Natural killer cell (primary cell): ENCODE measurements at places on chromosomes 16 and 17. TPM values are rescaled to one million over a fixed set of nuclear protein-coding genes. Genes with fewer than 3 reads are reported as not detected.

Gene PSMD3
- 66.1 TPM for total RNA-seq

Gene SULT1A2
- not detected for total RNA-seq

DNA sequence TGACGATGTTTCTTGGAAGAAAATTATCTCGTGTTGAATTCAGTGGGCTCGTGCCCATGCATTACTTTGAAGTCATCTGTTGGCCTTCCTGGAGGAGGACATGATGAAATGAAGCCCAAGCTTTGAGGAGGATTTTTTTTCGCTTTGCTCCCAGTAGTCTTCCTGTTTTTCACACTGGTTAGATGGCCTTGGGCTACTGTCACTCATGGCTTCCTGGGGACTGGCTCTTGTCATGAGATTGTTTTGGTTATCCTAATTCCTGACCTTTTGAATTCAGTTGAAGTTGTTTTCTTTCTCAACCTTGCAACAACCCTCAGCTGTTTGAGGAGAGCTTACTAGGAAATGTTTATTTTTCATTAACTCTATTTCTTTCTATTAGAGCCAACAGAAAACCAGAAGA lies 430.7 kb downstream of the HS3ST3B1 start:
- DNase-seq, result no peak
- H3K27ac ChIP-seq, result no peak overlapping the region
- no peaks in the 10 kb centered on the region for H3K36me3 ChIP-seq
- no peaks in the 10 kb centered on the region for H3K27me3 ChIP-seq
- no peaks in the 10 kb centered on the region for H3K4me1 ChIP-seq
- H3K4me3 ChIP-seq, result no peak overlapping the region

GRCh38 chr17:20926532-20926931 lies 116.3 kb downstream of the USP22 start:
- H3K4me3 ChIP-seq, result no peak overlapping the region
- DNase-seq, result no peak
- no peaks in the 10 kb centered on the region for H3K36me3 ChIP-seq
- H3K27ac ChIP-seq, result no peak overlapping the region
- H3K4me1 ChIP-seq, result no peaks in the 10 kb centered on the region

Gene HSPB9
- total RNA-seq, result not detected

- H3K27me3 ChIP-seq, result no peaks in the 10 kb centered on the region
- no peak overlapping the region for H3K4me3 ChIP-seq
- no peaks in the 10 kb centered on the region for H3K36me3 ChIP-seq
- H3K4me1 ChIP-seq, result no peaks in the 10 kb centered on the region
- DNase-seq, result no peak
These were observed 191.1 kb downstream of the C16orf78 start for GRCh38 chr16:49564496-49565229.

DNA sequence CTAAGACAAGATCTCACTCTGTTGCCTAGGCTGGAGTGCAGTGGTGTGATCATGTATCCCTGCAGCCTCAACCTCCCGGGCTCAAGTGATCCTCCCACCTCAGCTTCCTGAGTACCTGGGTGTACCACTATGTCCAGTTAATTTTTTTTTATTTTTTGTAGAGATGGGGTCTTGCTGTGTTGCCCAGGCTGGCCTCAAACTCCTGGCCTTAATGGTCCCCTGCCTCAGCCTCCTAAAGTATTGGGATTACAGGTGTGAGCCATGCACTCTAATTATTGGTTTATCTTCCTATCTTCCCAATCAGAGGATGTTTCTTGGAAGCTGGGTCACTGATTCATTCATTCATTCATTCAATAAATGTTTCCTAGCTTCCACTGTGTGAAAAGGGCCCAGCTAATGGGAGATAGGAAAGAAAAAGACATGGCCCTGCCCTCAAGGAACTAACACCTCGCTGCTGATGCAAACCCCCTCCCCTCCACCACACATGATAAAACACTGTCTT lies 8.5 kb downstream of the ASPHD1 start:
- no peaks in the 10 kb centered on the region for H3K4me1 ChIP-seq
- H3K27ac ChIP-seq, result no peak overlapping the region
- H3K27me3 ChIP-seq, result no peaks in the 10 kb centered on the region
- no peak overlapping the region for H3K4me3 ChIP-seq

- DNase-seq, result no peak
- H3K36me3 ChIP-seq, result no peaks in the 10 kb centered on the region
- H3K4me1 ChIP-seq, result peaks cover 21% of the 10 kb centered on the region
- no peak overlapping the region for H3K27ac ChIP-seq
These were observed 5.3 kb downstream of the PRR15L start for GRCh38 chr17:47952171-47953021.

Gene TEDC2
- 2.2 TPM for total RNA-seq

DNA sequence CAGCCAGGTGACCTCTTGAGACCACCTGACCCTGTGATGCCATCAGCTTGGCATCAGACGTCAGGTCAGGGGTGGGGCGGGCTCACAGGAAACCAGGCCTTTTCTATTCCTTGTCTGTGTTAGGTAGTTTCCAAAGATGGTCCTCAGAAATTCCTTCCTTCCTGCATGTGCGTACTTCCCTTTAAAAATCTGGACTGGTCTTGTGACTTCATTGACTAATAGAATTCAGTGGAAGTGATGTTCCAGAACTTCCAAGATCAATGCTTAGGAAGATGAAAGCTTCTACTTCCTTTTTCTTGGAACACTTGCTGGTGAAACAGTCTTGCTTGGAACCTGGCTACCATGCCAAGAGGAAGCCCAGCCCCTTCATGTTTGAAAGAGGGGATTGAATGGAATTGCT lies 10.0 kb upstream of the N4BP1 start:
- no peak for DNase-seq
- H3K27me3 ChIP-seq, result no peaks in the 10 kb centered on the region
- no peak overlapping the region for H3K4me3 ChIP-seq
- no peak overlapping the region for H3K27ac ChIP-seq

DNA sequence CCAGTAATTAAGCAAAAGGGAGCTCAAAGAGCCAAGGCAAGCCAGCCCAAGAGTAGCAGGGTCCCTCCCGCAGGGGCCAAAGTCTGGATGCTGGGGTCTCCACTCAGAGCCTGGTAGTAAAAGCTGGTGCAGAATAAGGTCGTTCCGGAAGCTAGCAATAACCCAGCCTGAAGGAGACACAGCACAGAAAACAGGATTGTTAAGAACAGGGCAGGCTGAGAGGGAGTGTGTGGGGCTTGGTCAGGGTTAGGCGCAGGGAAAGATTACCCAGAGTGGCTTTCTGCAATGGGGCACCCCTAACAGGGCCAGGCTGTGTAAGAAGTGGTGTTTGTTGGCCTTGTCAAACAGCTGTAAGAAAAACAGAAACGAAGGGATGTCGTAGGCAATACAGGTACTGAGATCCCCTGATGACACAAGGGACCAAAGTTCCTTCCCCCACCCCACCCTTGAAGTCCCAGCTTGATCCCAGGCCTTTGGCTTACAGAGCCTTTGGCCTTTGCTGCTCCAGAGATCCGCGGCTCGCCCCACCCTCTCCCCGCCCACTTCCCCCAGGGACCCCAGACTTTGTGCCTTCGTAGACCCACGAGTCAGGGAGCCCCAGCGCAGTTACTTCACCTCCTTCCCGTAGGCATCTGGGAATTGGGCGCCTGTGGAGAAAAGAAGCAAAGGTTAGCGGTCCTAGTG lies 712 bp downstream of the TMEM256 start:
- H3K4me1 ChIP-seq, result peaks cover 24% of the 10 kb centered on the region
- H3K36me3 ChIP-seq, result no peaks in the 10 kb centered on the region
- peak; percentile 45 for DNase-seq
- peak overlapping the region; percentile 69 for H3K4me3 ChIP-seq
- H3K27ac ChIP-seq, result peak overlapping the region; percentile 60
- peaks cover 3% of the 10 kb centered on the region for H3K27me3 ChIP-seq

Gene OR3A2
- 0.80 TPM for total RNA-seq

- H3K27me3 ChIP-seq, result no peaks in the 10 kb centered on the region
- H3K27ac ChIP-seq, result no peak overlapping the region
- H3K4me1 ChIP-seq, result peaks cover 20% of the 10 kb centered on the region
These were observed 51.6 kb upstream of the PABPN1L start for GRCh38 chr16:88917915-88918627.

DNA sequence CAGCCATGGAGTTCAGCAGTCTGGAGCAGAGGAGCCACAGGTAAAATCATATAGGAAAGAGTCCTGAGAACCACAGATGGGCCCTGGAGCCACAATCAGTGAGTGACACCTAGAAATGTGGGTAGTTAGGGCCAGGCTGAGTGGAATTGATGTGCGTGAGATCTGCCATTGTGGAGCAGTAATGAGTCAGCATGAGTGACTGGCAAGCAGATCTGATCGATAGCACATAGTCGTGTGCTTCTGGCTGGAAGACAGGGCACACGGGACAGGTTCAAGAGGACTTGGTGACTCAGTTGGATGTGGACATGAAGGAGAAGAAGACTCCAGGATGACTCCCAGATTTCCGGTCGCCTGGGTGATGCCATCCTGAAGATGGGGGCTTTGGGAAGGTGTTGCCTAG lies 12.3 kb downstream of the ADORA2B start:
- H3K27me3 ChIP-seq, result no peaks in the 10 kb centered on the region
- peaks cover 9% of the 10 kb centered on the region for H3K4me1 ChIP-seq
- DNase-seq, result no peak

- H3K27ac ChIP-seq, result no peak overlapping the region
- DNase-seq, result no peak
- H3K4me3 ChIP-seq, result no peak overlapping the region
These were observed 74.1 kb upstream of the IRX3 start for GRCh38 chr16:54360681-54361080.

Gene TMEM238L
- total RNA-seq, result not detected

GRCh38 chr17:7774055-7774521 lies 56.5 kb downstream of the DNAH2 start:
- no peaks in the 10 kb centered on the region for H3K36me3 ChIP-seq
- H3K4me3 ChIP-seq, result no peak overlapping the region
- H3K27ac ChIP-seq, result no peak overlapping the region
- H3K27me3 ChIP-seq, result no peaks in the 10 kb centered on the region
- no peaks in the 10 kb centered on the region for H3K4me1 ChIP-seq
- DNase-seq, result no peak

DNA sequence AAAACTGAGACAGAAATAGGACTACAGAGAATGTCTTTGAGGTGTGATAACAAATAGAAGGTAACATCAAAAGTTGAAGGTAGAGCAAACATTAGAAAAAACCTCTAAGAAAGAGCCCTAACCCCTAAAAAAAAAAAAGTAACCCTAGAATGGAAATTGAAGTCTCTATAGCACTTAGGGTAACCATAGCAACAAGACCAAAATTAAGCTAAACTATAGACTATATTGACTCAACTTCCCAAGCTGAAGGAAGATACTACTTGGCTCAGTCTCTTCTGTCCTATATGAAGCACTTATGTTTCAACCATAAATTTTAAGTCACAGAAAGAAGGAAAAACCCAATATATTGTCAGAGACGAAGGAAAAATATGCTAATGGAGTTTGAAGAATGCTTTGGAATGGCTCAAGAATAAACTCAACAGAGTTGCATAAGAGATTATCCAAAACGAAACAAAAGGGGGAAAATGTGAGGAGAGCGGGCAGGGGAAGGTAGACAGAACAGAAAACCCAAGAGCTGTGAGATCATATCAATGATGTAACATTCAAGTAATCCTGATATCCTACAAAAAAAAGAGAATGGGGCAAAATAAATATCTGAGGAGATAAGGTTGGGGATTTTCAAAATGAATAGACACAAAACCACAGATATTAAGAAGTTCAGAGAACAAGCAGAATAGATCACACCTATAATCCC lies 88.4 kb downstream of the USP32 start:
- no peak for DNase-seq
- H3K36me3 ChIP-seq, result peaks cover 2% of the 10 kb centered on the region
- H3K27me3 ChIP-seq, result no peaks in the 10 kb centered on the region
- no peak overlapping the region for H3K4me3 ChIP-seq
- H3K27ac ChIP-seq, result no peak overlapping the region

Gene TNP2
- total RNA-seq, result not detected

GRCh38 chr17:61579347-61579746 lies 11.7 kb downstream of the NACA2 start:
- H3K27ac ChIP-seq, result no peak overlapping the region
- no peaks in the 10 kb centered on the region for H3K4me1 ChIP-seq
- H3K27me3 ChIP-seq, result peaks cover 7% of the 10 kb centered on the region
- no peak for DNase-seq

DNA sequence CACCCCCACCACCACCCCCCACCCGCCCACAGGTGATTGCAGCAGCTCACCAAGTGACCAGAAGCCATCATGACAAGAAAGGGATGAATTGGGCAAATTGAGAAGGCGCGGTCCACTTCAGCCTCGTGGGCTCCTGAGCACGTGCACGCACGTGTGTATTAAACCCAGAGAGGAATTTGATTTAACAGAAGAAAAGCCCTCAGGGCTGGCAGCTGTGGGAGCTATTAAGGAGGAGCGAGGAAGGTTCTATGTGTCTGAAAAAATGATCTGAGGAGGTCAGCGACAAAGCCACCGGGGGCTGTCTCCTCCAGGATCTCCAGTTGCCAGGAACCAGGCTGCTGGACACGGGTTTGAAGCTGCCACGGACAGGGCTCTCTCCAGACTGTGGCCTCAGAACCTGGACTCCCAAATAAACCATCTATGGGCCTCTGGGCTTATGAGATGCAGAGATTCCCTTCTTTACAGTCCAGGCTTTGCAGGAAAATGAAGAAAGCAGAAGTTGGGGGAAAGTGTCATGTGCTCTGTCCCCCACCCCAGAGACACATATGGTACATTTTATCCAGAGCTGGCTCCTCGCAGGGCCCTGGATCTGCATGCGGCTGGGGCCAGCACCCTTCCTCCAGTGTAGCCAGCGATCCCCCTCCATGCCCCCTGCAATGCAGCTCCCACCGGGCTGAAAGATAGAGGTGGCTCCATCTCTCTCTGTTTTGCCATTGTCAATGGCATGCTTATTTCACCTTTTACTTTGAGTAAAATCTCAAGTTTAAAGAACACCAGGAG lies 219.7 kb upstream of the RPL38 start:
- no peak overlapping the region for H3K27ac ChIP-seq
- no peaks in the 10 kb centered on the region for H3K36me3 ChIP-seq
- no peaks in the 10 kb centered on the region for H3K27me3 ChIP-seq
- H3K4me3 ChIP-seq, result no peak overlapping the region
- peaks cover 14% of the 10 kb centered on the region for H3K4me1 ChIP-seq
- no peak for DNase-seq

DNA sequence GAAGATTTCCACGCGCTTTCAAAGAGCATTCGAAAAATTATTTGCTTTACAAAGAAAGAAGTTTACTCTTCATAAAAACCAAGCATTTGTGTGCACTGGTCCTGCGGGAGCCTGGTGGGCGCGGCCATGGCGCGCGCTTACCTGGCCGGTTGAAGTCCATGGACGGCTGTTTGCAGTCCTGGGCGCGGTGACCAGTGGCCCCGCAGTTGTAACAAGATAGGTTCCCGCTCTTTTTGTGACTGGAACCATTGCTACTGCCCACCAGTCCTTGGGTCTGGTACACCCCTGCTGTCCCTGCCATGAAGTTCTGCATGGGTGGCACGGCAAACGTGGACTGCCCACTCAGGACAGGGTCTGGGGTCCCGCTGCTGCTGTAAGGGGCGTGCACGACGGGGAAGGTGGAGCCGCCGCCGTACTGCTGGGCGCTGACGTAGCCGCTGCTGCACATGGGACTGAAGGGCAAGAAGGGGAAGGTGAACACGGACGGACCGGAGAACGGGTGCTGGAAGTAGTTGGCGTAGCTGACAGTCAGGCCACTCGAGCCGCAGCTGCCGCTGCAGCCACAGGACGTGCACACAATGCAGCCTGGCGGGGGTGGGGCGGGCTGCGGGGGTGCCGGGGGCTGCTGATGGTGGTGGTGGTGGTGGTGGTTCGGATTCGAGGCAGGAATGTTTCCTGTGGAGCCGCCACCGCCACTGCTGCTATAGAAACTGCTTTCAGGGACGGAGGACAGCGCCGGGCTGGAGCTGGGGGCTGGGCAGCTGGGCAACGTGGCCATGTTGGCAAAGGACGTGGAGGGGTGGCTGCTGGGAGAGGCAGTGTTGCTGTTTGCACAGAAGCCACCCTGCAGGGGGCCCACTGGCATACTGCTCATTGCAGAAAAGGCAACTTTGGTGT lies 19.5 kb downstream of the MAP1LC3B start:
- no peak for DNase-seq
- no peak overlapping the region for H3K27ac ChIP-seq
- no peaks in the 10 kb centered on the region for H3K4me1 ChIP-seq
- no peaks in the 10 kb centered on the region for H3K27me3 ChIP-seq

Gene ACSF3
- total RNA-seq, result 71.4 TPM

Gene SCGB1C2
- total RNA-seq, result not detected

Gene CALB2
- not detected for total RNA-seq
